ENCODE measurements at places on chromosomes 5 and 9. TPM values are rescaled to one million over a fixed set of nuclear protein-coding genes. Genes with fewer than 3 reads are reported as not detected.

Gene ADAMTS19
- total RNA-seq: 0.20 TPM

Gene TIMD4
- 0.29 TPM for total RNA-seq

Gene PCDHB13
- 8.3 TPM for total RNA-seq

Gene CCDC69
- 36.0 TPM for total RNA-seq

Gene BTNL3
- total RNA-seq: 0.09 TPM

Gene PCDHB14
- 9.4 TPM for total RNA-seq

Gene XPA
- 13.5 TPM for total RNA-seq

Gene CKMT2
- 61.7 TPM for total RNA-seq

Gene GABRB2
- total RNA-seq: 0.72 TPM

Gene SPINK7
- not detected for total RNA-seq

Gene CYLC2
- not detected for total RNA-seq

Gene ASPN
- 40.9 TPM for total RNA-seq

Gene C9orf57
- total RNA-seq: not detected

Gene PDLIM4
- 20.7 TPM for total RNA-seq

Gene TNC
- 29.4 TPM for total RNA-seq

Gene NDOR1
- total RNA-seq: 29.5 TPM

Gene CDKN2B-AS1
- 0.55 TPM for total RNA-seq

Gene ANKRD55
- total RNA-seq: 0.20 TPM

Gene TAL2
- 0.58 TPM for total RNA-seq

Gene PRR16
- total RNA-seq: 4.9 TPM

Gene ZBTB34
- total RNA-seq: 9.8 TPM

Gene KCNV2
- not detected for total RNA-seq

Gene CTNND2
- total RNA-seq: 131 TPM

Gene FCN1
- total RNA-seq: 2.0 TPM

Gene PCDHB8
- total RNA-seq: 1.8 TPM

Gene CBY3
- total RNA-seq: not detected

Gene GMCL2
- not detected for total RNA-seq

Gene LCN1
- not detected for total RNA-seq

Gene ADAMTS13
- total RNA-seq: 7.1 TPM

Gene GALNT12
- 28.6 TPM for total RNA-seq

Gene PPIC
- total RNA-seq: 28.8 TPM

Gene SLF1
- 6.1 TPM for total RNA-seq

Gene CCIN
- 0.12 TPM for total RNA-seq

Gene ARL14EPL
- total RNA-seq: not detected

Gene PCDHA12
- total RNA-seq: 10.0 TPM

Gene SLC6A7
- total RNA-seq: not detected

Gene TEK
- total RNA-seq: 8.1 TPM

Gene SCGB3A1
- total RNA-seq: 1.3 TPM

Gene NMUR2
- 0.09 TPM for total RNA-seq

Gene GLRA1
- total RNA-seq: not detected

Gene MAP1B
- total RNA-seq: 81.3 TPM

Gene NUTM2F
- not detected for total RNA-seq

Gene SLC1A1
- 109 TPM for total RNA-seq

Gene CDO1
- total RNA-seq: 10.8 TPM

Gene ORM2
- total RNA-seq: 2.8 TPM

Gene ARID3C
- total RNA-seq: not detected

Gene FAM153A
- 11.3 TPM for total RNA-seq

Gene ICE1
- total RNA-seq: 21.8 TPM

Gene DMGDH
- 1.6 TPM for total RNA-seq

Gene PTGER4
- total RNA-seq: 24.0 TPM

Gene G3BP1
- total RNA-seq: 135 TPM

Gene TMED7
- 140 TPM for total RNA-seq

Gene GPR150
- not detected for total RNA-seq

Measured in mucosa of gallbladder (tissue), 1 donor.